GM13977 (cell line): ENCODE measurements at places on chromosomes 2 and 18.

DNA sequence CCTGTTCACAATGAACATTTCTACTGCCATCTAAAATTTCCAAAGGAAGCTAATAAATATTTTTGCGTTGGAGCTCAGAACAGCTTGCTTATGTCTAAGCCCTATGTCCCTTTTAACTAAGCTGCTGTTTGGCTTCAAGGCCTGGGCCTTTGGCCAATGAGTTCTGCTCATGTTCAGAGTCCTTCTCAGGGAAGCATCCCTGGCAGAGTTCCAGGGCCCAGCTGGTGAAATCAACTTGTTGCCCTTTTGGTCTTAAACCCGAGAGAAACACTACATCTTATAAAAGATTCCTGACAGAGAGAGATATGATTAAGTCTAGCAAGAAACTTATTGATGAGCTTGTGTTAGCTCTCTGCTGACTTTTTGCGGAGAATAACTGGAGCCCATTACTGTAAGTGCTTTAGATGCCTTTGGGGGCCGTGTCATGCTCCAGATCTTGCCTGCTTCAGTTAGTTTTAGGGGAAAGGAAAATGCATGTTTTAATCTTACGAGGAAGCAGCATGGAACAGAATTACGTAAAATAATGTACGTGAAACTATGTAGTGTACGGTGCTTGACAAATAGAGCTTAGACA is 102.5 kb upstream of the NOSTRIN start:
- DNase-seq = no peak

DNA sequence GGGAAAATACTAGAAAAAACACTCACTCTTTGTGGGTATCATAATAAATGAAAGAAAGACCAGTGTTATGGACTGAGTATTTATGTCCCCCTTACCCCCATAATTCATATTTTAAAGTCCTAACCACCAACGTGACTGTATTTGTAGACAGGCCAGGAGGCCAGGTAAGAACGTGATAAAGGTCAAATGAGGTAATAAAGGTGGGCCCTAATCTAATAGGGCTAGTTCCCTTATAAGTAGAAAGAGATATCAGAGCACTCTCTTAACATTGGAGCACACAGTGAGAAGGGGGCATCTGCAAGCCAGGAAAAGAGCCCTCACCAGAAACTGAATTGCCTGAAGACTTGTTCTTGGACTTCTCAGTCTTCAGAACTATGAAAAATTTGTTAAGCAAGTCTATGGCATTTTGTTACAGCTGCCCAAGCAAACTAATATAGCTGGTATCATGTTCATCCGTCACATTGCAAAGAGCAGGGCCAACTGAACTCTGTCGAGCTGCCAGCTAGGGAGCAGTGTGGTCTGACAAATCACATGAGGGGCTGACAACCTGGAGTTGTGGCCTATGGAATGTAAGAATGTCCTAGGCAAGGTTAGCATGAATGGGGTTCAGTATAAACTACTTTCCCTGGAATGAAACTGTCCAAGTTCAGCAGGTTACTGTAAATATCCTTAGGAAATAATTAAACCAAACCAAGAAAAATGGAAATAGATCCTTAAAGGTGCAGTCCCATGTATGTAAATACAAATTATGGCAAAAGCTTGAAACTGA is 280.9 kb downstream of the ZNF385B start:
- no peak for DNase-seq

DNA sequence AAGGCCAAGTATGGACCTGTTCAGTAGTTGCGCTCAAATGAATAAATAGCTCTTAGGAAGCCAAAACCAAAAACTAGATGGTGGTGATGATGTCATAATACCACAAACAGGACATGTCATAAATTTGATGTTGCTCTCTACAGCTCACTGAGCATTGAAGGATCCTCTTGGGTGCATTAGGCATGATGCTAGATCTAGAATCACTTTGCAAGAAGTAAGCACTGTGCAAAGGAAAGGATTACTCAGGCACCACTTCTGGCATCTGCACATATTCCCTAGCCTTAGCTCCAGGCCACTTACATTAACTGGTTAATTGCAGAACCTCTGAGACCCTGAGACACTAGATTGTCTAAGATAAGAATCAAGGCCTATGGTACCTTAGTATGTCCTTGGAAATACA is 58.0 kb downstream of the LRRTM1 start:
- DNase-seq = no peak

DNA sequence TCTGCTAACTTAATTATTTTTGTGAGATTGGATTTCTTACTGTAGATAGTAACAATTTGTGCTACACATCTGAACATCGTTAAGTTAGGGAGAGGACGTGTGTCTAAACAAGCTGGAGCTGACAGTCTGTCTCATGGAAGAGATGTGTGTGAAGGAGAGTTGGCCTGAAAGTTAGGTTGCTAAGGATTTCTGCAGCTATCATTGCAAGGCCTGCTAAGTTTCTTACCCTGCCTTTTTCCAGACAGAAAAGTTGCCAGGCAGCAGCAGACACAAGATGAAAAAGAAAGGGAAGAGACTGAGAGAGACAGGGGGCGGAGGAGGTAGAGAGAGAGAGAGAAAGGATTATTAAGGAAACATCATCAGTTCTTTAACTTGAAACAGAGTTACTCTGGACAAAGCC is 4.1 kb upstream of the LRP1B start:
- no peak for DNase-seq

DNA sequence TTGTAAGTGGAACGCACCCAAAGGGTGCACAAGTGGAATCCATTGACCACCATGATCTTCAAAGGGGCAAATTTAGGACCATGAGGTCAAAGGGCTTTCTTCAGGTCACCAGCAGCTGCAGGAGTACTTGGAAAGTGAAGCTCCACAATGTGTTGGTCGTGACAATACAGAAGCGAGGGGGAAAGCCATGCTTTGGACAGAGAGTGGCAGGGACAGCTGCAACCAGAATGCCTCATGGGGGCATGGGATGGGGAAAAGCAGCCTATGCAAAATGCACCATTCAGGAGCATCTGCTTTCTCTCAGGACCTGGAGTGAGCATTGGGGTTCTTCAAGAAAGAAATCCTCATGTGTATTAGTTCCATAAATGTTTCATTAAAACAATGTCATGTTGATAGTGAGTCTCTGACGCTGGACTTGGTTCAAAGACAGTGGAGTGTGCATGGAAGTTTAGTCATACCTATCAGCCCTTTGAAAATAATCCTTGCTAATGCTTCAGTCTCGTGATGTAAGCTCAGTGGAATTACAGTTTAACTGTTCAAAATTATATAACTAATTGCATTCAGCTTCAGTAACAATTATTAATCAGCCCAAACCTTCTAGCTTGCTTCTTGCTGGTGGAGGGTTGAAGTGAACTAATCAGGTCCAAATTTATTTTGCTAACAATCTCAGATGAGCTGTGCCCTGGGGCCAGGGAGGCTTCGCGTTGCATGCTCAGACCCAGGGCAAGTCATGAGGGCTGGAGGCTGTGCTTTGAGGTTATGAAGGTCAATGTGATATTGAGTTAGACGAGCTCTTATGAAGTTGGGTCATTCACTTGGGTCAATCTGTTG is 41.6 kb downstream of the ACKR3 start:
- DNase-seq = no peak
